NCI-H82 (cell line): ENCODE measurements at places on chromosomes 6 and 20.

DNA sequence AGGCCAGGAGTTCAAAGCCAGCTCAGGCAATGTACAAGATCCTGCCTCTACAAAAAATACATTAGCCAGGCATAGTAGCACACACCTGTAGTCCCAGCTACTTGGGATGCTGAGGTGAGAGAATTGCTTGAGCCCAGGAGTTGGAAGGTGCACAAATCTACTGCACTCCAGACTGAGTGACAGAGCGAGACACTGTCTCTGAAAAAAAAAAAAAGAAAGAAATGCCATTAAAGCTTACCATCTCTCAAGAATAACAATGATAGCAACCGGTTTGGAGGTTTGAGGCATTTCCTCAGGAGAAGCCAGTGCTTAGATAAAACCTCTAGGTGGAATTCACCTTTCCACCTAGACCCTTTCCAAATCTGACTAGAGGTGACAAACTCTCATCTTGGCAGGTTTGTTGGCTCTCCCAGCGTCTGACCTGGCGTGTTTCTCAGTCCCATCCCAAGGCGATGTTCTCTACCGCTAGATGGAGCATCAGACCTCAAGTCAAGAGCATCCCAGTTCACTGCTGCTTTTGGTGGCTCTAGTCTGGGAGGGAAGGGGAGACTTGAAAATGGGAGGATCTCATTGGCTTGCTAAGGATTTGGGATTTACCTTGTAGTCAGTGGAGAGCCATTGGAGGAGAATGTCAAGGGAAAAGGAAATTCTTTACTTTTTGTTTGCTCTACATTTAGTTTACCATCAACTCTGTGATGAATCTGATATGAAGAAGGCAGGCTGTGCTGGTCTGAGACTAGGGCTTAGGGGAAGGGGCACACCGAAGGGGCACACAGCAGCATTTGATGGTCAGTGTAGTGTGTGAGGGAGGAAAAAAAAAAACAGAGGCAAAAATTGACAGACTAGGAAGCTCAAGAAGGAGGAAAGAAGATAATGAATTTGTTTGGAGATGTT is 67.9 kb downstream of the NCOA7 start:
- peak; percentile 93 for DNase-seq

- DNase-seq: no peak
Measured at GRCh38 chr6:135115834-135116233, 61.2 kb upstream of the HBS1L start.

DNA sequence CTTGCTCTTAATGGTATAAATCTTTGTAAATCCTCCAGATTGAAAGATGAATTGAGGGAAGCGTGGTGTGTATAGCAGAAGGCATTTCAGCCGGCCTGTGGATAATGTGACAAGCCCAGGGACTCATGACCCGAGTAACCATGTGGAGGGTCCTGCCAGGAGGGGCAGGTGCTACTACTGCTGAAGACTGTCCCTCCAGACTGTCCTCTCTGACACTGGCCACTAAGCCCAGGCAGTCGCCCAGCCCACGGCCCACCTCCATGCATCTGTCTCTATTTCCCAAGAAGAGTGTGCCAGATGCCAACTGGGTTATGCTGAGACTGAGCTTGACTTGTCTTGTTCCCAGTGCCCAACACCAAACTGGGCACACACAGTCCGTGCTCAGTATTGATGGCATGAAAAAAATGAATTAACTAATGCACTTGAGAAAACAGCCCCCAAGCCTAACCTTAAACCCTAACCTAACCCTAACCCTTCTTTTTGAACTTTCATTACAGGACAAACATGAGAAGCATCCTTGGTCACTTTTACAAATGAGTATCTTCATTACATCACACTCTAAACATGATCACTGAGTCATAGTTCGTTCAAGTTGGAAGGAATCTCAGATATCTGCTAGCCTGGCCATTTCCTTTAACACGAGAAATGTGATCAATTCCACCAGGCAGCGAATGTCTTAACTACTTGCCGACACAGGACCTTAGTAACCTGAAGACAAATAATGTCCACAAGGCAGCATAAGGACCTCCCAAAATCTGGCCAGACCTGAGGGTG is 182.2 kb upstream of the RREB1 start:
- peak; percentile 23 for DNase-seq

- DNase-seq: no peak
Measured at GRCh38 chr6:43727634-43728033, 40.0 kb upstream of the MRPS18A start.

DNA sequence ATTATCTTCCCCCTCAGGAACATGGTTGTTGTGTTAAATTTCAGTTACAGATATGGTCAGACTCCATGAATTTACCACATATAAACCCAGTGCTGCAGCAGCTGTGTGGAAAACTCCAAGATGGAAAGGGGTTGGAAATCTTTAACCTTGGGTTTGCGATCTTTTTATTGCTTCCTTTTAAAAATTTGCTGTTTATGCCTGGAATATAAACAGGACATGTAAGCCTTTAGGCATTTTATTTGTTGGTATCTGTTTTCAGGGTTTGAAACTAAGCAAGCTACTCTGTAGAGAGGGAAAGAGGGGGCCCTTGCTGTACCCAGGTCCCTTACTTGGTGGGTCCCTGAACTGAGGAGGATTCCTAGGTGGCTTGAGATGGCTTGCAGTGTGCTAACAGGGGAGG is 778 bp downstream of the PKIG start:
- no peak for DNase-seq

DNA sequence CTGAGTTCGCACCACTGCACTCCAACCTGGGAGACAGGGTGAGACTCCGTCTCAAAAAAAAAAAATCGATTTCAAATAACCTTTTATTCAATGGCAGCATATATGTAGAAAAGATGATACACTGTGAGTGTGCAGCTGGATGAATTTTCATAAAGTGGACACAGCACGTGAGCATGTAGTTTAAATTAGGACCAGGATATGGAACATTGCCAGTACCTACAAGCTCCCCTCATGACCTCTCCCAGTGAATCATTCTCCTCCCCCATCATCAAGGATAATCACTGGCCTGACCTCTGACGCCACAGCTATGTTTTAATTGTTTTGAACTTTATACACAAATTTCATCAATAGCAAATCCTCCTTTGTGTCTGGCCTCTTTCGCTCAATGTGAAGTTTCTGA is 53.8 kb upstream of the HDAC2 start:
- DNase-seq: no peak

DNA sequence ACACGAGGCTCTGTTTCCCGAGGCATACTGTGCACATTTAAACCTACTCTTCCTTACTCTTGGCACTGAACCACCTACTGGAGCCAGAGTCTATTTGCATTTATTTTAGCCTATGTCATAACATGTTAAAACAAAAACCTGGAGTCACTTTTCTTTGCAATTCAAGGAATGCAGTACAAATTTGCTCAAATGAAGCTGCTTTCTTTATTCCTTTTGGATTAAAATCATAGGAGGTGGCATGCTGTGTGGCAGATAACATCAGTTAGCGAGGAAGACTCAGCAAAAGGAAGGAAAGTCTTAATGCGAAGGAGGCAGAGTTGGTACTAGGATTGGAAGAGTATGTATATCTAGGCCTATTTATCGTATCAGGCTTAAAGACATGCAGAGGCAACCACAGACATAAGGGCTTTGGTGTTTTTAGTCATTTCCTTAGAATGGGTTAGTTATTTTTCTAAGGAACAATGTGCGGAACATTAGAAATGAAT is 92.9 kb downstream of the SAMD3 start:
- DNase-seq: no peak

- no peak for DNase-seq
Measured at GRCh38 chr6:16239798-16240123, 1.4 kb downstream of the GMPR start.

- no peak for DNase-seq
Measured at GRCh38 chr6:142907544-142907943, 37.4 kb downstream of the HIVEP2 start.

- DNase-seq: no peak
Measured at GRCh38 chr6:151324488-151324825, 66.9 kb downstream of the ZBTB2 start.

DNA sequence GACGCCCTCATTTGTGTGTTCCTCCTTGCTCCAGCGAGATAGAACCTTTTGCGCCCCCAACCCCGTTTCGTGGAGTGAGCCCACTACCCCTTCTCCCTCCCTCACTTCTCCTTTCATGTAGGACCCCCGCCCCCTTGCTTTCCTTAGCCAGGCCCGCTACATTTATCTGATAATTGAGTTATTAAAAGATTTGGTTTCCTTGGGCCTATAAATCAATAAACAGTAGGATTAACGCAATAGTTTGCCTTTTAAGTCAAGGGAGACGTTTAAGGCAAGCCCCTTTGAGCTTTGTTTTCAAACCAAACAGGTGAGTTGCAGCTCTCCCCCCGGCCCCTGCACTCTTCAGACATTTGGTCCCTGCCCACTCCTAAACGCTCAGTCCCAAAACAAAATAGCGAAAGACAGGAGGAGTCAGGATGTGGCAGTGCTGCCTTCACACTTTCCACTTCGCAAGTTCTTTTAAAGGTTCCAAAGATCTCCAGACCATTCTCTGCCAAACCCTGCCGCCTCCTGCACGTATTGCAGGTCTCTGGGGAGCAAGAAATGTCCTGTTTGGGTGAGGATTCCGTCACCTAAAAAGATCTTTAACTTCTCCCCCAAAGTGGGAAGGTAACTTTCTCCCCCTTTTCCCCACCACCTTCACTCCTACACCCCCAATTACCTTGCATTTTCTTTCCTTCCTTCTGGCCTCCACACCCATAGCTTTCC is 27.6 kb downstream of the TFAP2B start:
- DNase-seq: no peak

DNA sequence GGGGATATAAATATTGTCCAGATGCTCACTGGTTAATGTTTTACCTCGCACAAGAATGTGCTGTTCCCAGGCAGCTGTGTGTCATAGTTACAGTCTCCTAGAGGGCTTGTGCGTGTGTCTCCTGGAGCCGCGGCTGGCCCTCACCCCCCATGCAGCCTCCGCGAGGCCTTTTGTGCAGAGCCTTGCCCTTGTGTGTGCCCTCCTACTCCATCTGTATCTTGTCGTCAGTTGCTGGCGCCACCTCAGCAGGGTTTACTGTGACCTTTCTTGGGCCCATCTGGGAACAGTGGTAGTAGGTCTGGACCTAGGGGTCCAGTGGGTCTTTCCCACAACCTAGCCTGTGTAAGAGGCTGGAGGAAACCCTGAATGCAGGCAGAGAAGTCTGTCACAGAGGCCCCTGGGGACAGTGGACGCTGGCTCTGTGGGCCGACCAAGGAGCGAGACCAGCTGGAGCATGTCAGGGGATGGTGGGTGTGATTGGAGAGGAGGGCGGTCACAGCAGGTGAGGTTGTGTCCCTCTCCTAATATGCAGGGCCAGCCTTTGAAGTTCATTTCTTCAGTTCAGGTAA is 35.2 kb downstream of the PPP1R14C start:
- no peak for DNase-seq

DNA sequence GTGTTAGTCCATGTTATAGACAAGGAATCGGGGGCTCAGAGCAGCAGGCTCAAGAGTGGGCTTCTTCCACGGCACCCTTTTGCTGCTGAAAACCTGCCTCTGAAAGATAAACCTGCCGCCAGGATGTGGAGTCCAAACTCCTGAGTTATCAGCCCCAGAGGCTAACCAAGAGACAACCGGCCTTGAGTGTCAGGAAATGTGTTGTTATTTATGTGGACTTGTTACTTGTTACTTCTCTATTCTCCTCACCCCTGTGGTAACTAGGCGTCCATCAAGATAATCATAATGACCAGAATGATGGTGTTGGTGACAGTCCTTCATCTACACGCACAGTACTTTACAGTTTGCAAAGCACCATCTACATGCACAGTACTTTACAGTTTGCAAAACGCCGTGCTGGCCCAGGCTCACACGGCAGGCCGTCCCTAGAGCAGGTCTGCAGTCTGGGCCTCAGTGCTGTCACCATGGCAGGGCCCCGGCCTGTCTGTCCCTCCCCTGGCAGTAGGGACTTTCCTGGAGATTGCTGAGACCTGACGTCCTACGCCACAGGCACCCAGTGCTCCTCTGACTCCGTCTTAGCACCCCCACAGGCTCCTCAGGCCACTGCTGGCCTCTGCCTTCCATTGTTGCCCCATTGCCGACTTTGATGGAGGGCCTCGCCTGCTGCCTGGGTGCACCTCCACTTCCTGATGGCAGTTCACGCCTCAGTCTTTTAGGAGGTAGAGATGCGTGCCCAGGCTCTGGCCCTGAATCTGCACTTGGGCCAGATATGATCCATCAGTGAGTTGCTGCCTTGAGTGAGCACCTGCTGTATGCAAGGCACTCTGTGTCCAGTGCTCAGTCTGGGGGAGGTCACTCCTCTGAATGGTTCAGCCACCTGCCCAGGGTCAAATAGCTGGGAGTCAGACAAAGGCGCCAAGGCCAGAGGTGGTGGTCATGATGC is 9.1 kb upstream of the BPIFB4 start:
- no peak for DNase-seq

DNA sequence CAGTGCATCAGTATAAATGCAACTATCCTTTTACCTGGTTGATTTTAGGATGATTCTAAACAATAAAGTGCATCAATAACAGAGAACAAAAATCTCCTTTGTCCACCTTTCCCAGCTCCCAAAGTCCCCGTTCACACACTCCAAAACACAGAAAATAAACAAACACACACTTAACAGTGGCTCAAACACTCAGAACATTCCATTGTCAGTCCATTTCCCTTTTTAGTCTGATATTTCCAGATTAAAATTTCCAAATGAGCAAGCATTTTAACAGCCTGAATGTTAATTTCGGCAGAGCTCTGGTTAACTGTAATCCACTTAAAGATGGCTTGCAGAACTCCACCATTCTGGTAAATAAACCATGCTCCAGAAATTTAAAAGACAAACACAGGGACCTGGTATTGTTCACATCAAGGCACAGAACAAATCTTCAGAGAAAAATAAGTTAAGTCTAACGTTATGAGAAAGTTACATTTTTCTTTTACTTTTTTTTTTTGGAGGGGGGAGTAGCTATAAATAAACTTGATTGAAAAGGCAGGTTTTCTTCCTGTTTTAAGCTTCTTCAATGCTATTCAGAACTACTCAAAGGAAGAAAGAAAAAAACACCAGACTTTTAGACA is 100.8 kb downstream of the DST start:
- peak; percentile 38 for DNase-seq

GRCh38 chr6:110053395-110054240 is 75.5 kb downstream of the GPR6 start:
- peak; percentile 79 for DNase-seq

DNA sequence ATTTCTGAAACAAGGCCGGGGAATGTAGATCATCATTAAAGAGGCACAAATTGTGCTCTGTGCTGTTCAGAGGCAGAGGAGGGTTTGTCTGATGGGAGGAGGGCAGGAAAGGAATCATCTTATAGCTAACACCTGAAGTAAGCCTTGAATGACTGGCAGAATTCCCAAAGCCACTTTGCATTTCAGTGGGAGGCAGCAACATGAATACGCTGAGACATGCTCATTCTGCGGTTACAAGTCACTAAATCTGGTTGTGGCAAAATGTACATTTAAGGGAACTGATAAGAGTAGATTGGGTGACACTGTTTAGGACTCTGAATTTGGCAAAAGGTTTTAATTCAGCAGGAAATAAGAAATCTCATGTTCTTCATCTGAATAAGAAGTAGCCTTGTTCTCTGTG is 4.4 kb upstream of the COL19A1 start:
- DNase-seq: no peak

DNA sequence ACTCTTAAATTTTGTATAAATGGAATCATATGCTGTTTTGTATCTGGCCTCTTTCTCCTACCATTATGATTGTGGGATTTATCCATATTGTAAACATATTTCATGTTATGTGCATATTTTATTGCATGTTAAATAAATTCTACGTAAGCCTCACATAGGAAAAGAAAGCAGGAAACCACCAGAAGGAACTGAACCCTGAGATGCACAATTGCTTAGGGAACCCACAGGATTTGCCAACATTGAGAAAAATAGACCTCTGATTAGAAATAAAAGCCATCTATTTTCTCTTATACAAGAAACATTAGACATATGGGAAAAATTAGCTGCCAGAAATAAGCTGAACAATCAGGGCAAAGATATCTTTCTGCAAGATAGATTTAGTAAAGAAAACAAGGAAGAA is 111.2 kb upstream of the CARMIL1 start:
- DNase-seq: no peak
